Activated CD4-positive, alpha-beta T cell treated with anti-CD3 and anti-CD28 coated beads for 1 hour (primary cell): ENCODE measurements at places on chromosomes 1 and 21.

DNA sequence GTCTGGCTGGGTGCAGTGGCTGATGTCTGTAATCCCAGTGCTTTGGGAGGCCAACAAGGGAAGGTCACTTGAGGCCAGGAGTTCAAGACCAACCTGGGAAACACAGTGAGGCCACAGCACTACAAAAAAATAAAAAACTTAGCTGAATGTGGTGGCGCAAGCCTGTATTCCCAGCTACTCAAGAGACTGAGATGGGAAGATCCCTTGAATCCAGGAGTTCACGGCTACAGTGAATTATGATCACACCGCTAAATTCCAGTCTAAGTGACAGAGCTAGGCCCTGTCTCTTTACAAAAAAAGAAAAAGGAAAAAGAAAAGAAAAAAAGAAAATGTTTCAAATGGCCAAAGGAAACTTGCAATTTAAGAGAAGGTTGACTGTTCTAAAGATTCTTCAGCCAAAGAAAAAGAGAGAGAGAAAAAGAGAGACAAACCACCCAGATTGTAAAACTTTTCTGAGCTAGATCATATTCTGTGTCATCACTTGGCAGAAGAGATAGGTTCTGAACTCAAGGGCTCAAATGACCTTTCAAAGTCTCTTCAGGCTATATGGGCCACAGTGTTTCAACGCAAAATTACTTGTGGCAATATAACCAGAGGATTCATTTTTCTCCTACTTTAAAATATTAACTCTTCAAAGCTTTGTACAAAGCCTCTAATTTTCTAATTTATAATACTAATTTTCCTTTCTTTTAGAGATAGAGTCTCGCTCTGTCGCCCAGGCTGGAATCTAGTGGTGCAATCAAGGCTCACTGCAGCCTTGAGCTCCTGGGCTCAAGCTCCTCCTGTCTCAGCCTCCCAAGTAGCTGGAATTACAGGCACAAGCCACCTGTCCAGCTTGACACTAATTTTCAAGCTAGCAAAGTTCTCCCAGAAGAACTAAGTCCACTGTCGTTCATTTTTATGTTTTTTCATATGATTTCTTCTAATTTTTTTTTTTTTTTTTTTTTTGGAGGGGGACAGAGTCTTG lies 20.5 kb downstream of the ARID4B start:
- DNase-seq: no peak

DNA sequence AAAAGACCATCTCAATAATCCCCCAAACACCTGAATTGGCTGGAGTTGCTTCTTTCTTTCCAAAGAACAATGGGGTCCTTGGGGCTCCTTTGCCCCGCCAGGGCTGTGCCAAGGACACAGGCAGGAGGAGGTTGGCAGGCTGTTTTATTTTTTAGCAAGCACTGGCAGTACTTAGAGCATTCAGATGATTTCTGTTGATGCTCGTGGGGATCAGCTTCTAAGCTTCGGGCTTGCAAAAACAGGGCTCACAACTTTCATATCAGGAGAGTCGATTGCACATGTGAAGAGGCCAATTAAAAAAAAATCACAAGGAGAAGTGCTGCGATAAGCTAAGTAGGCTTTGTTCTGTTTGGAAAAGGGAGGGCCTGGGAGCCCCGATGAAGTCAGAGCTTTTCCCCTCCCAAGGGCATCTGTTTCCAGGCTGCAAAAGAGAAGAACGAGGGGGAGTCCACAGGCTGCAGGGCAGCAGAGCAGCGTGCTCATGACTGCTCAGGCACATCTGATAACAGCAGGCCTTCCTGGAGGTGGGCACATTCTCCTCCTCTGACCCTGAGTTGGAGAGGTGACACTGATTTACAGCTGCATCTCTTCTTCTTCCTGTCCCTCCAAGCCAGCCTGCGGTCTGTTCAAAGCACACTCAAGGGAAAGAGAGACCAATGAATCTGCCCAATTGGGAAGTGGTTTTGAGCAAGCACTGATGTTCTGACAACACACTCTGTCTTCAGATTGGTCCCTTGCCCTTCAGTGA lies 27.3 kb upstream of the BCAR3 start:
- no peak for DNase-seq

DNA sequence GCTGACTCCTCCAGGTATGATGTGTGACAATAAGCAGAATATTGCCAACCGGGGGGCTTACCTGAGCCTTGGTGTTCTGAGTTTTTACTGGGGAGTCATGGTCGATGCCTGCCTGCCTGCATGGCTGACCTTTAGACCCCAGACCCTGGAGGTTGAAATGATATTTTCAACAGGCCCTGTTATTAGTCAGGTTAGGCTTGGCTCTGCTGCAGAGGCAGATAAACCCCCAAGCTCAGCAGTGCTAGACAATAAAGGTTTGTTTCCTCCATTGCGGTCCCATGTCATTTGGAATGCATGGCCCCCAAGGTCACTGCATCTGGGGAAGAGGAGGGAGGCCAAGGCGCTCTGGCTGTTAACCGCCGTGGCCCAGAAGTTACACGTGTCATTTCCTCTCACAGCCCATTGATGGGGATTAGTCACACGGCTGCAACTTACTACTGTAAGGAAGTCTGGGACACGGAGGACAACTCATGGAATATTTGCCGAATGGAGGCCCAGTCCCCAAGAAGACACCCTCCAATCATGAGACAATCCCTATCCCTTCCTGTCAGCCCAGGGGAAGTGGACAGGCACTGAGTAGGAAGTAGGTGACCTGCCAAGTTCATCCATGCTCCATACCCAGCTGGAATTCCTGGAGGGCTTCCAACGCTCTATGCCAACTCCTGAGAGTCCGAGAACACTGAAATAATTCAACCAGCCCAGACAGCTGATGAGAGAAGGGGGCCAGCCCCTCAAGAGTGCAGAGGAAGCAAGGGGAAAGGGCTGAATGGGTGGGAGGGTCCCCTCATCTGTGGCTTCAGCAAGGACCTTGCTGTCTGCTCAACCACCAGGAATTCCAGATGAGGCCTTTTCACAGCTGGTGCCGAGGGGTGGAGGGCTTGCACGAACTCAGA lies 97.3 kb downstream of the TAS1R2 start:
- no peak for DNase-seq

DNA sequence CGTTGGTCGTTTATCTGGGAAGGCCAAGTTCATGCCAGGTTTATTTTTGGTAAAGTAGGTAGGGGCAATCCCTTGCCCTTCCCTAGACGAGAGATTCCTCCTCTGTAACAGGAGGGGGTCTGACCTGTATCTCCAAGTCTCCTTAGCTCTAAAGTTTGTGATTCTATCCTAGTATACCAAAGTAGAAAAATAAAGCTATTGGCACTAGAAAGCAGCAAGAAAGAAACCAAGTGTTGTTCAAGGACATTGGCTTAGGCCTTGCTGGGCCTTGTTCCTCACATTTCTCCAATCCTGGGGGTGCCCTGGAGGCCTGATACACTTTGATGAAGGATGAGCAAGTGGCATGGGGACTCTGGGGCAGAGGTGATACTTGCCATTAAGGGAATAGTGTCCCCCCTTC lies 814 bp downstream of the MTARC2 start:
- no peak for DNase-seq

DNA sequence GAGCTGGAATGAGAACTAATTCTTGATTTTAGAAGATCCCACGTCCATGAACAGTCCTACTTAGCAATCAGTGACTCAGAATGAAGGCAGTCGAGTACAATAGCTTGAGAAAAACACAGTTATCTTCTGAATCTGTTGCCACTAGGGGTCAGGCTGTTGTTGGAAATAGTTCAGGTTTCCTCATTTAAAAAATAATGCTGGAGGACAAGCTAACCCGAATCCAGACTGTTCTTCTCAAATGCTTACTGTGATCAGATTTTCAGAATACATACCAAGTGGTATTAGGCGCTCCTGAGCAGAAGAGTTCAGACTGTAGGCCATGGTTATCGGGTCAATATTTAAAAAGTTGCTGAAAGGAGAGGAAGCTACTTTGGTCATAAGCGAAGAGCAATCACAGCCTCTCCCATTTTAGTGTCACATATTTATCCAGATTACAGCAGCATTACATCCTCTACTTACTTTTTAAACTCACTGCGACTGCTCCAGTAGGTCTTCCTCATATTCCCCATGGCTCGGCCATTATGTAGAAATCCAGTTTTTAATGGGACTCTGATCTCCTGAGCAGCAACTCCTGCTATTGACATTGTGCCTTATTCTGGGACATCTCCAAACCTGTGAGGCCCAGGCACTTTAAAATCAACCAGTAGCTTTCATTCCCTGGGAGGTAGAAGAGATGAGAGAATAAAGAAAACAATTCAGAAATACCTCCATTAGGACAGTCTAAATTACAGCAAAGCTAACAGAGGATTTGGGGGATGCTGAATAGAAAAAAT lies 10.9 kb downstream of the ERRFI1 start:
- DNase-seq: no peak

DNA sequence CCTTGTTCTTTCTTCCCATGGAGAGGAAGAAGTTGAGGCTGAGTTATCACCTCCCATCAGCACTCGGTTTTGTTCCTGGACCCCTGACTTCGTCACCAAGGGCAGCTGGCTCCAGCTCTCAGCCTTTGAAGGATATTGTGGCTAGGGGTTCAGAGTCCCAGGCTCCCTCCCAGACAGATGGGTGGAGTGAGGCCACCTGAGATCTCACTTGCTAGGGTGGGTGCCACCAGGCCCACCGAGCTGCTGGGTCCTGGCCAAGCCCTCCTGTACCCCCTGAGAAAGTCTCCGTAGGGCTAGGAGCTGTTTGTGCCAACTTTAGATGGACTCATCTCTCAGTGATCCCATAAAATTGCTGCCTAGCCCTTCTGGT lies 6.9 kb downstream of the MX2 start:
- DNase-seq: no peak

DNA sequence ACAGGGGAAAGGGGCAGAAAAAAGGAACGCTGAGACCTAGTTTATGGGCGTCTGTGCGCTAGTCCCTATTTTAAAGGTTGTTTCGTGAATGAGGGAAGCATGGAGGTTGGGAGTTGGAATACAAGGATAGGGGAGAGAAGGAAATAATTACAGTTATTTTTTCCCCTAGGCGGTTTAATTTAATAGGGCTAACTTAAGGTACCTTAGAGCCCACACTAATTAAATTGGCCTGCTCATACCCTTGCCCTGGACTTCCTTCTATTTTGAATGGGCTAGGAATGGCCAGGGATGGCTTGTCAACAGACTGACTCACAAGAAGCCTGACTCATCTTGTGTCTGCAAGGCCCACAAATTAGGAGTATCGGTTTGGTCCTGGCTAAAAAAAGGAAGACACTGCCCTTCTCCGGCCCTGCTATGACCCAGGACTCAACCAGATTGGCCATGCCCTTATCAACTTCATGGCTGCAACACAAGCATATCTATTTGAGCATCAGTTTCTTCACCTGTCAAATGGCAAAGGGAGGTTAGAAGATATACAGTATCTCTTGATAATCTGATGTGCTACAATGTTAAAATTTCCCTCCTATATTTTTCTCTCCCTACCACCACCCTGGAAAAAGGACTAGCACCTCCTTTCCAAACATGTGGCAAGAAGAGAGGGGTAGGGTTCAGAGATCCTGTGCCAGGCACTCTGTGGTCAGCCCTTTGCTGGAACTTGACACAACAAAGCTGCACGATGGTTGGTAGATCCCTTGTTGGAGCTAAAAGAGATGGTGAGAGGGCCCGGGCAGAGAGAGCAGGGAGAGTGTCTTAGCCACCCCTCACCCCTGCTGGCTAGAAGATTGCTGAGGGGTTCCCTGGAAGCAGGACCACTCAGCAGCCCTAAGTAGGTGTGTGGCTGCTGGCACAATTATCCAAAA lies 2.2 kb upstream of the SSBP3 start:
- no peak for DNase-seq

GRCh38 chr21:33390479-33390878 lies 12.7 kb upstream of the IFNGR2 start:
- DNase-seq: no peak

- no peak for DNase-seq
Measured at GRCh38 chr1:84259989-84260388, 41.5 kb upstream of the SAMD13 start.

- DNase-seq: no peak
Measured at GRCh38 chr1:227929751-227930472, 17.8 kb downstream of the WNT9A start.
